ENCODE measurements at places on chromosomes 12 and 14.

GRCh38 chr14:31207287-31207754, 272 bp downstream of the HECTD1 start:
- no peak for DNase-seq

DNA sequence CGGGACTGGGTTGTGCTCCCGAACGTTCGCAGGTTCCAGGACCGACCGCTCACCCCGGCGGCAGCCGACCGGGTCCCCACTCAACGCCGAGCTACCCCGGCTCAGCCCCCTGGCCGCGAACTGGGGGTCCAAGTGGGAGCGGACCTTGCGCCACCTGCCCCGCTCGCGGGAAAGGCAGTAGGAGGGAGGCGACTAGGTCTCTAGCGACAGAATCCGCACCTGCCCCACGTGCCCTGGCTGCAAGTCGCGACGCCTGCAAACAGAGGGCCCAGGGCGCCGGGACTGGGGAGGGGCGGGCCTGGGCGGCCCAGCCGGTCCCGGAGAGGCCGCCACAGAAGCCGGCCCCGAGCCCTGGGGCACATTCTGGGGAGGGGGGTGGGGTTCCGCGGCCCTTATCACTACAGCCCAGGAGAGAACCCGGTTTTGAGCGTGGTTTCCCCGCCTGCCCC, 239.2 kb upstream of the CPNE8 start:
- DNase-seq, result no peak

- no peak for DNase-seq
Observed at GRCh38 chr12:75856235-75856634, 175.3 kb downstream of the PHLDA1 start.

DNA sequence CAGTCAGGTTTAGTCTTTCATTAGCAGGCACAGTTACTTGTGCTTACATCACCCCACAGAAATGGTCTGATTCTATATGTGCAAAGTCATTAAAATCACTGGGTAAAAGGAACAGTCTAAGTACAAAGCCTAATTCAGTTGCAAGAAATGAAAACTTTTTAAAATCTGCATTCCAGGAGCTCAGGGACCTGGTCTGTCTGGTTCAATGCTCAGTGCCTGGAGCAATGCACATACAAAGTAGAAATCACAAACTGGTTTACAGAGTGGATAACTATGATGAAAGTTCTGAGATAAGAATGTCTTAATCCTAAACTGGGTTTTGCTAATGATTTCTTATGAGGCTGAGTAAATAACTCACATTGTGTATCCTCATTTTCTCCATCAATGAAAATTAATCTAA, 28.7 kb downstream of the LMNTD1 start:
- DNase-seq, result no peak

DNA sequence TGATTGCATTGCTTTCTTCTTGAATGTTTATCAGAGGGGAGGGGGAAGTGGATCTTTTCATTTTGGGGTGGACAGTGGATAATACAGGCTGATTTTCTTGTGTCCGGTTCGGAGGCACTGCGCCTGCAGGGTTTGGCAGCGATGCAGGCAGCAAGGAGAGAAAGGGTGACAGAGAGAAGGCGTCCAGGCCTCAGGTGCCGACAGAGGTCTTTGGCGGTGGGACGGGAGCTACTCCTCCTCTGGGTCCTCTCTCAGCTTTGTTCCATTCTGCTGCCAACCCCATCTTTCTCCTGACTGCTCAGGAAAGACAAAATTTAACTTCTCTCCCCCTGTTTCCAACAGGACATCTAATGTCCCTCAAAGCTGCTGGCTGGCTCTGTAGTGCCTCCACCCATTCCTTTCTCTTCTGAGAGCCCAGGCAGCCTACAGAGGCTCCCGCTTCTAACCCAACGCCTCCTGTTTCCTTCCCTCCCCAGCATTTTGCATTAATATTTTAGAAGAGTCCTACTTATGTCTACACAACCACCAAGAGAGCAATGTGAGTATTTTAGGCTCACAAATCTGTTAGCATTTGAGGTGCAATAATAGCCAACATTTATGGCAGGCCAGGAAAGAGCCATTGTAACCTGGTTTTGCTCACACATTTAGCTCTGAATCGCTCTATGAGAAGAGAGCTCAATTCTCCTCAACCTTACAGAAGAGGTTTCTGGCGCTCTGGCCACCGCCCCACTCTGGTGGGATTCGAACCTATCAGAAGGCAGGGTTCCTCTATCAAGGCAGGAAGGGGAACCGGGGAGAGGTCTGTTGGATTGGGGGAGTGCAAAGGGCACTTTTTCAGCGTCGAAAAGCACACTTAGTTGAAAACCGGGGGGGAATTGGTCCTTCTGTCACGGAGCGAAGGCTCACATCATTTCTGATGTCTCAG, 7.1 kb upstream of the TBX5 start:
- DNase-seq, result no peak

DNA sequence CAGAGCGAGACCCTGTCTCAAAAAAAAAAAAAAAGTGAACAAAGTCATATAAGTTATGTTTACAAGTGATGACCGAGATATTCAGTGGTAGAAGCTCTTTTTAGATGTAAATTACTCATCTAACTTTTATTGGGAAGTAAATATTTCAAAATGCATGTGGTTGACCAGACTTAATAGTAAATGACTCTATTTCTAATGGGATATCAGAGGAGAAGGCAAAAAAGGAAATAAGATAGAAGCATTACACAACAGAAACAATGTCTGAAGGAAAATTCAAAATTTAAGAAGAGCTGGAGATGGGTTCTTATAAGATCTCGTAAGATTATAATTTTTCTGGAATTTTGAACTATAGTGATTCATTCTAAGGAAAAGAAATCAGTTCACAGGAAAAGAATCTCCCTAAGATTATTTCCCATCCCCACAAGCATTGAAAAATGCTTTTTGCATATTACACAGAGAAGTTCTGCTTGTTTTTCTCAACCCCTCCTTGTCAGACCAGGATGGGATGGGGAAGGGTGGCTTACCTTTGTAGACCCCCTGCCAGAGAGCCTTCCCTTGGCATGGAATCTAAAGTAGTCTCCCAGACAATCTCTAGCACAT, 63.1 kb upstream of the STK38L start:
- no peak for DNase-seq

DNA sequence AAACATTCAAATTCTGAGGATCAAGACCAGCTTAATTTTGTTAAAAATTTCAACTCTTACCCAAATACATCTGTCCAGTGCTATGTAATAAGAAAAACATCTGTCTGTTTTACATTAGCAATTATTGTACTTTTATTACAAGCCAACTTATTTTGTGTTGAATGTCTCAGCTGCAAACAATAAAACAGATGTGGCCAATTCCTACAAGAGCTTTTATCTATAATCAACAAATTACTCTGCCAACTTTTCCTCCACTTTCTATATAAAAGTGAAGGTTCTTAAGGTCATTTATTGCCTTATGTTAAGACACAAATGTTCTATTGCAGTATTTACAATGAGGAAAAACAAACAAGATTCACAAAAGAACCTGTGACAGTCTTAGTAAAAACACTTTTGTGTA, 72.7 kb downstream of the NOVA1 start:
- no peak for DNase-seq

DNA sequence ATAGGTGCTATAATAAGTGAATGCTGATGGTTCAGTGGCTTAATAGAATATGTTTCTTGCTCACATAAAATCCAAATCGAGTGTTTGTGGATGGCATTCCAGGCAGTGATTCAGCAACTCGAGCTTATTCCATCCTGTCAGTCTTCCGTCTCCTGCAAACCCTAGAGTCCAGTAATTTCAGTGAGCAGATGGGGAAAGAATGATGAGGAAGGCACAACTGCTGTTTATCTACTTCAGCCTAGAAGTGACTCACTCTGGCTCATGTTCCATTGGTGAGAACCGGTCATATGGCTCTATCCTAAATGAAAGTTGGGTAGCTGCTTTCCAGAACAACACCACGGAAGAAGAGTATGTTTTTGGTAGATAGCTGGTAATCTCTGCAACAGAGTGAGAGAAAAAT, 421.8 kb upstream of the PDE3A start:
- DNase-seq, result no peak

- no peak for DNase-seq
Observed at GRCh38 chr12:96271469-96272199, 77.5 kb downstream of the ELK3 start.

DNA sequence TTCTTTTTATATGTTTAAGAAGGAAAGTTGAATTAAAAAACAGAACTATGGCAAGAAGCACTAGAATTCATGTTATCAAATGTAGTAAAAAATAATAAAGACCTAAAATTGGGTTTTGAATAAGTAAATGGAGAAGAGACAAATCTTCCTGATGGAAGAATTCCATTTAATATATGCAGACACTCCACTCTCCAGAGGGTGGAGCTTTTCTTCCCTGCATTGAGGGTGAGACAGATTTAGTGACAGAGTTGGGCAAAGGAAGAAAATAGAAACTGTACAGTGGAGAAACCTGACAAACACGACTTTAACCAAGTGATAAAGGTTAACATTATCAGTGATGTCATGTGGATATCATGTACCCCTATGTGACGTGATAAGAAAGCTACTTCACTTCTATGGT, 217.6 kb downstream of the PRKD1 start:
- no peak for DNase-seq

- no peak for DNase-seq
Observed at GRCh38 chr12:94062796-94063635, 85.4 kb upstream of the PLXNC1 start.

GRCh38 chr12:48237162-48237561, 34.1 kb upstream of the OR10AD1 start:
- DNase-seq, result no peak

DNA sequence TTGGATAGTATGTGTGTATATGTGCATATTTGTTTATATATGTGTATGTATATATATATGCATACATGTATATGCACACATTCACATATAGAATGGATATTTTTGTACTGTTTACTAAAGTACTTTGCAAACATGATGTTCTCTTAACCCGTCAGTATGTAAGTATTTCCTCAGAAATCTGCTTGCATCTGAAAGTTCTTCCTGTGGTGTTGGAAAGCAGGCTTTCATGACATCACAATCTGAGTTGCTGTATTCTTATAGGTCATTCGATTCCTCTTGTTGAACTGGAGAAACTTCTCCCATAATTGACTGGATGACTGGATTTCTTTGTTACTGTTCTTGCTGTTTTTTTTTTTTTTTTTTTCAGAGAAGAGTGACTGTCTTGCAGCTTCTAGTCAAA, 29.1 kb downstream of the GABARAPL1 start:
- no peak for DNase-seq

DNA sequence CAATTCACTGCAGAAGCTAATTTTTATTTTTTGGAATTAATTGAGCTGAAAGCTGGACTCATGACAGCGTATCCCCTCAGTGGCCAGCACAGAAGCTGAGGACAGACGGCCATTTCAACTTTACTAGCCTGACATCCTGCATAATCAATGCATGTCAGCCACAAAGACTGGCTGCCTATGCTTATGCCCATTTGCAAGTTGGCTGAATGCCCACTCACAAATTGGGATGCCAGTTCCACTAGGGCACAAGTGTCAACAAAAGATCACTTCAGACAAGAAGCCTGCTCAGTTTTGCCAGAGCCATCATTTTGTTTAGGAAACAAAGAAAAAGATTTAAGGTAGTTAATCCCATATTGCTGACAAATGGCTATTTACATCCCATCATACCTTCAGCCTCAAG, 417.6 kb downstream of the NOVA1 start:
- no peak for DNase-seq

GRCh38 chr12:75882421-75882820, 149.2 kb downstream of the PHLDA1 start:
- no peak for DNase-seq

DNA sequence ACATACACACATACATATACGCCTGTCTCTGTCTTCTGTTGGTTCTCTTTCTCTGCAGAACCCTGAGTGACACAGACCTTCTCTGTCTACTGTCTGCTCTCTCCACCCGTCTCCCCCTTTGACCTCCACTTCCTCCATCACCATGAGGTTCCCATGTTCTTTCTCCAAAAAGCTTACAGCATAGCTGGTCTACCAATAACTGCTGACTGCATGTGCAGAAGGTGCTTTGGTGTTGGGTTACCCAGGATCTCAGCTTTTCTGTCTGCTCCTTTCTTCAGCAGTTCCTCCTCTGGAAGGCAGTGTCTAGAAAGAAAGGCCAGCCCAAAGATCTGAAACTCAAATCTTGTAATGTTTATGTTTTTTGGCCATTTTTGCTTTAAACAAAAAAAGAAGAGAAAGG, 125.6 kb downstream of the SMOC1 start:
- no peak for DNase-seq

GRCh38 chr14:77180726-77181602, 634 bp upstream of the TMEM63C start:
- DNase-seq, result no peak

GRCh38 chr12:57715786-57716185, 21.9 kb downstream of the OS9 start:
- DNase-seq, result no peak

GRCh38 chr14:76876076-76876475, 49.9 kb downstream of the LRRC74A start:
- no peak for DNase-seq

- DNase-seq, result no peak
Observed at GRCh38 chr12:29164477-29165393, 15.7 kb downstream of the FAR2 start.

DNA sequence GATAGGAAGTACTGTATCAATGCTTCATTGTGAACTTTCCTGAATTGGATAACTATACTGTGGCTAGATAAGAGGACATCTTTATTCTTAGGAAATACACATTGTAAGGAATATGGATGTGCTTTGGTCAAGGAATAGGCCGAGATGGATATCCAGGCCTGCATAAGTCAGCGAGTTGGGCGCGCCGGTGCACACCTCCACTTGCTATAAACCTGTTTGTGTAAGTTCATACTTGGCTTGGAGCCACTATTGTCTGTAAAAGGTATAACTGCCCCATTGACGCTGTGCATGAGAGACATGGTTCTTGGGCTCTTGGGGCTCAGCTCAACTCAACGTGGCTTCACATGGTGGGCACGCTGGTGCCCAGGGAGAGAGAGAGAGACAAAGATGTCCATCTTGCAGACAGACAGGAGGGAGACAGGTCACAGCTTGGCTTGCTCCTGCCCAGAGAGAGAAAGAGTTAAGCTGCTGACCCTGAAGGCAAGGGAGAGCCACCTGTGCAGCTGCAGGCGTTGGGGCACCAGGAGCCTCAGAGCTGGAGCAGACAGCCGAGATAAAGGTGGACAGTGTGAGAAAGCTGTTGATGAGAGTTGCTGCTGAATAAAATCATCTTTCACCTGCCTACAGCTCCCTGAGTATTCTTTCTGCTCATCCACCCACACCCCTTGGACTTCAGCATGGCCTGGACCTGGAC, 34.1 kb upstream of the COCH start:
- no peak for DNase-seq

DNA sequence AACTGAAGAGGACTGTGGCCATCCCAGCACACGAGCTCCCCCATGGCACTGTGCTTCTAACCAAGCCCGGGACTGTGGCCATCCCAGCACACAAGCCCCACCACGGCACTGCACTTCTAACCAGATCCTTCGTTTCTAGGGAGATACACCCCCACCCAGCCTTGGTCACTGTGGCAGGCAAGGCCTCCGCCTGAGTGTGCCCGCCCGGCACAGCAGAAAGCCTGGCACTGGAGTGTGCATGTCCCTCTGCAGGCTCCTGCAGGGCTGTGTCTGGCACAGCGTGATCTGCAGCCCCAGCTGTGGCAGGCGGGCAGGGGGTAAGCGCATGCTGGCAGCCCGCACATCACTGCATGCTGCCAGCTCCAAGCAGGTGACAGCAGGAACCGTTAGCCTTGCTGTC, 49.8 kb downstream of the CCDC85C start:
- DNase-seq, result no peak

All from stimulated activated CD4-positive, alpha-beta T cell treated with anti-CD3 and anti-CD28 coated beads, TNF-alpha, amount 100 ng/mL, for 1 hour (primary cell).